Stimulated activated CD8-positive, alpha-beta memory T cell treated with anti-CD3 and anti-CD28 coated beads, Interleukin-4, amount 100 ng/mL, for 4 hours (primary cell): ENCODE measurements at places on chromosomes 3 and 15.

GRCh38 chr3:61357902-61358301, 106.7 kb upstream of the FHIT start:
- no peak for DNase-seq

- DNase-seq: no peak
Observed at GRCh38 chr3:107235928-107236315, 141.3 kb upstream of the CCDC54 start.

DNA sequence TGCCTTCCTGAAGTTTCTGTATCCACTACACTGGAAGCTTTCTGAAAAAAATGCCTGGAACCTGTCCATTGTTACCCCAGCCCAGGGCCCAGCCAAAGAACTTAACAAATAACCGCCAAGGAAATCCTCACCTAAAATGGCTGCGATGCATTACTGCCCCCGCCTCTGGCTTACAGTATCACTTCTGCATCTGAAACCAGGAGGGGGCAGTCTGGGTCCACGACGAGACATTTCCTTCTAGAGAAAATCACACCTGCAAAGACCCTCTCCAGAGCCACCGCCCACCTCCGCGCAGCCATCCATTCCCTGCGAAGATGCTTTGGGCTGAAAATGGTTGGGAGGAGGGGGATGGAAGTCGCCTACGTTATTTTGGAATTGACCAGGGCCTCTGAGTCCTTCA, 22.4 kb upstream of the CELF6 start:
- DNase-seq: no peak

DNA sequence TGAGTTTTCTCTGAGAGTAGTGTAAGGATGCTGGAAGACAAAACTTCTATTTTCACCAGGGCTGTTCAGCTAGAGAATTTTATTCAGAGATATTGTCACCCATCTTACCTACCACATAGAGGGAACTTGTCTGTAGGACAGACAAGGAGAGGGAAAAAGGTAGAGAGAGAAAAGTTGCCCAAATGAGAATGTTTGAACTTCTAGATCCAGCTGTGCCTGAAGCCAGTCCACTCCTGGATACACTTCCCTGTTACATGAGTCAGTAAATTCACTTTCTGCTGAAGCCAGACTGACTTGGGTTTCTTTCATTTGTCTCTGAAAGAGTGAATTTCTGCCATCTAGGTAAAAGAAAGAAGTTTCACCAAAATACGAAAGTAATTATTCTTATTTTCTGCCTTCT, 27.2 kb upstream of the KCNMB3 start:
- no peak for DNase-seq

- DNase-seq: no peak
Observed at GRCh38 chr3:134035836-134036235, 6.1 kb upstream of the SLCO2A1 start.

- no peak for DNase-seq
Observed at GRCh38 chr15:63418811-63419210, 37.2 kb upstream of the CA12 start.

DNA sequence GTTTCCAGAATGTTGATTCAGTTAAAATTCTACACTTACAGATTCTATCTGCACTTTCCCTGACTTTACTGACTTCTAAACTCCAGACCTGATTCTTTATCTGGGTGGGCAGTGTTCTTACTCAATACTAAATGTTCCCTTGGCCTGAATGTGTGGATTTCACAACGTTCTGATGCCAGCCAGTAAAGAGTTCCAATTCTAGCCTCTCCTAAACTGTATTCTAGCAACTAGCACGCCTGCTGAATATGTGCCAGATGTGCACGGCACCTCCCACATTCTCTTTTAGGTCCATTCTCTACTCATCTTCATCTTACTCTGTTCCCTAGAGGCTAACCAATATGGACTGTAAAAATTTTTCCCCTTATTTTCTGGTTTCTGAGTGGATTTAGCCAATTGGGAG, 479.5 kb upstream of the AGTR1 start:
- DNase-seq: no peak
